ENCODE measurements at places on chromosomes 5 and 9.

- DNase-seq, result no peak
Observed at GRCh38 chr5:171623551-171624097, 162.0 kb upstream of the SMIM23 start.

DNA sequence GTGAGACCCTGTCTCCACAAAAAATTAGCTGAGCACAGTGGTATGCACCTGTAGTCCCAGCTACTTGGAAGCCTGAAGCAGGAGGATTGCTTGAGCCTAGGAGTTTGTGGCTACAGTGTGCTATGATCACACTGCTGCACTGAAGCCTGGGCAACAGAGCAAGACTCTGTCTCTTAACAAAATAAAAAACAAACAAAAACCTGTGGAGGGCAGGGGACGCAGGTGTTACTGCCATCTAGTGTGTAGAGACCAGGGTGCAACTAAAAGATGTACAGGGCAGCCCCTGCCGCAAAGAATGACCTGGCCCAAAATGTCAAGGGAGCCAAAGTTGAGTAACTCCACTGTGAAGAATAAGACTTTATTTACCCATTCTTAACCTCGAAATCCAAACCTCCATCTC is 27.1 kb downstream of the ASPN start:
- DNase-seq, result no peak

DNA sequence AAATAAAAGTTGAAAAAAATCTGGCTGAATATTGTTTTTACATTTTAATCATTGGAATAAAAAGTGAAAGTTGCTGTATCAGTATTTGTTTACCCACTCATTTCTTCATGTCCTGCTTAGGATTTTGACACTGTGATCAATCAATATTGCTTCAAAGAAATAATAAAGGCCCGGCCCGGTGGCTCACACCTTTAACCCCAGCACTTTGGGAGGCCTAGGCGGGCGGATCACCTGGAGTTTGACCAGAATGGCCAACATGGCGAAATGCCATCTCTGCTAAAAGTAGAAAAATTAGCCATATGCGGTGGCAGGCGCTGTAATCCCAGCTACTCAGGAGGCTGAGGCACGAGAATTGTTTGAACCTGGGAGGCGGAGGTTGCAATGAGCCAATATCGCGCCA is 93.7 kb upstream of the CTNND2 start:
- DNase-seq, result no peak

- DNase-seq, result no peak
Observed at GRCh38 chr9:79667120-79667519, 95.4 kb downstream of the TLE4 start.

DNA sequence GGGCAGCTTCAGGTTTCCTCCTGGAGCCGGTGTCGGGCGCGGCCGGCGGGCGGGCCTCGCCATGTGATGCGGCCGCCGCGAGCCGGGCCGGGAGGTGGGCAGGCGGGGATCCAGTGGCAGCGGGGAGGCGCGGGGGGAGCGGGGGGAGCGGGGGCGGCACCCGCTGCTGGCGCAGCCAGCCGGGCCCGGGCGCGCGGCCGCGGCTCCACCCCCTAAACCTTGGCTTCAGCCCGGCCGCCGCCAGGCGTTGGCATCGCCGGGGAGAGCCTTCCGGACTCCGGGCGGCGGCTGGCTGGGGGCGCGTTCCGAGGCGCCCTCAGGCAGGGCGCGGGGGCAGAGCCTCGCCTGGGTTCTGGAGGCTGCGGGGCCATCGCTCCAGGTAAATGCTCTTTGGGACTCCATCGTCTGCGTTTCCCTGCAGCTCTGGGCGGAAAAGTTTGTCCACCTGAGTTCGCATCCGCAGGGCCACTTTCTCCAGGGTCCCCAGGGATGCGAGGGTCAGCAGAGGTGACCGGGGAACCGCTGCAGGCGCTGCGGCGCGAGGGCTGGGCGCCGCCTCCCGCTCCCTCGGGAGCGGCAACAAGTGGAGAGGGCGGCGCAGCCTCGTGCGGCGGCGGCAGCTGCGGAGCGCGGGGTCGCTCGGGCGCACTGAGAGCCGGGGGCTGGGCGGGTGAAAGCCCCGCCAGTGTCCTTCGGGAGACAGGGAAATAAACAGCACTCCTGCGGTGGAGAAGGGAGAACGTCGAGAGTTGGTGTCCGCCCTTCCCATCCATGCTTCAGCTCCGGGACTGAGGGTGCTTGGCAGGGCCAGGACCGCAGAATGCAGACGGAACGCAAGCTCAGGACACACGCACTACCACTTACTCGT is at the start of gene ARHGEF28:
ARHGEF28 (plus strand) TSS at position 253 of the 868 bp plus-strand sequence. CDS start 58,656 bp downstream, outside the sequence.
- peak; percentile 56 for DNase-seq

GRCh38 chr5:121033334-121033733 is 569.2 kb downstream of the PRR16 start:
- no peak for DNase-seq

DNA sequence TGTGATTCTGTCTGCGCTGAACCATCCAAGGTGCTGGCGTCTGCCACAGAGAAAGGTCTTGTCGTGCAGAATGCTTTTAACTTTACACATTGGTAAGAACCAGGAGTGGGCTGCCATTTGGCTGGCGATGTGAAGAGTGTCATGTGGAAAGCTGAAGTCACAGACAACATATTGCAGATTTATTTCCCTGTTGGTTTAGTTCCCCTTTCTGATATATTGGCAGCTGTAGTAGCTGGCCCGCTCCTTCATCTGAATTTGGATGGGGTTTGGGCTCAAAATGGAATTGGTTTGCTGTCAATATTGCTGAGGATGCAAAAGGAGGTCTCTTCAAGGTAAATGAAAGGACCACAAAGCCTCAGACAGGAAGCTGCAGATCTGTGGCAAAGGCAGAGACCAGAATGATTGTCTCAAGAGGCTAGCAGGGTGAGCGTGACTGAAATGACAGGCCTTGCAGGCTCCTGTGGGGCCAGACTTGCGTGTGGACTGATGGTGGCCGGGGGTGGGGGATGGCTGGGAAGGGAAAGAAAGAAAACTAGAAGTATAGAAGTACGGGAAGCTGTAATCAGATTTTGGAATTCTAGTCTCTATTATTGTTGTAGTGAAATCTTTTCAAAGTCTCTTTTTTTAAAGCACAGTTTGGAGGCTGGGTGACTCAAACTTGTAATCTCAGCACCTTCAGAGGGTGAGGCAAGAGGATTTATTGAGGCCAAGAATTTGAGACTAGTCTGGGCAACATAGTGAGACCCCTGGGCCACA is 25.1 kb upstream of the CD180 start:
- DNase-seq, result no peak

DNA sequence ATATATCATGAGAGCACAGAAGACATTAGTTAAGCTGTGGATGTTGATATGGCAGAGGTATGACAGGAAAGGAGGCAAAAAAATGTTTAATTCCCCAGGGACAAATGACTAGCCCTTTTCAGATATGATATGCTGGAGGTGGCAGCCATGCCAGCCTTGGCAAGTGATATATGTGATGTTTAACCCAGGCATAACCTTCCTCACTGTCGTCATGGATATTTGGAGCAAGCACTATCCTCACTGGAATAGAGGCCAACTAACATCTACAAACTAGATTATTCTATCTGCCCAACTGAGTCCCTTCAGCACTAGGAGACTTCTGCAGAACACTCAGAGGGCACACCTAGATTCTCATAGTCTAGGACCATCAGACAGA is 27.3 kb upstream of the SLC46A2 start:
- DNase-seq, result no peak

- no peak for DNase-seq
Observed at GRCh38 chr5:35835796-35836742, 20.6 kb upstream of the IL7R start.

- DNase-seq, result no peak
Observed at GRCh38 chr5:76697670-76698069, 18.3 kb upstream of the F2R start.
